ENCODE measurements at places on chromosomes 7 and 10.
A peak's percentile ranks its signal among the peaks of the same experiment; 100 is the strongest.

- DNase-seq, result no peak
Measured at GRCh38 chr10:34574353-34574934, 240.7 kb downstream of the PARD3 start.

GRCh38 chr10:99394256-99394655, 36.2 kb downstream of the GOT1 start:
- no peak for DNase-seq

DNA sequence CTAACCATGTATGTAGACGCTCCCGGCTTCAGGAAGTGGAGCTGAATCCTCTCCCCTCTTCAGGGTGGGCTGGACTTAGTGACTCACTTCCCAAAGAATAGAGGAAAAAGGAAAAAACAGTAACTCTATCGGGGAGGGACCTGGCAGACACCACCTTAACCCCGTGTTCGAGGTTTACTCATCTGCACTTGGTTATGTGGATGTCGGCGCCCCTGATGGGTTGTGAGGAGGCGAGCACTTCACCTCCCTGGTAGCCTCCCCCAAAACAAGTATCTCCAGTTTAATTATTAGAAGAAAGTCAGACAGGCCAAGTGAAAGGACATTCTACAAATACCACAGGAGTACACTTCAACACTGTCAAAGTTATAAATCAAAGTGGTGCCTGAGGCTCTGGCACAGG, 559.7 kb downstream of the TCERG1L start:
- DNase-seq, result no peak

GRCh38 chr10:96230527-96230926, 40.8 kb downstream of the BLNK start:
- DNase-seq, result no peak

DNA sequence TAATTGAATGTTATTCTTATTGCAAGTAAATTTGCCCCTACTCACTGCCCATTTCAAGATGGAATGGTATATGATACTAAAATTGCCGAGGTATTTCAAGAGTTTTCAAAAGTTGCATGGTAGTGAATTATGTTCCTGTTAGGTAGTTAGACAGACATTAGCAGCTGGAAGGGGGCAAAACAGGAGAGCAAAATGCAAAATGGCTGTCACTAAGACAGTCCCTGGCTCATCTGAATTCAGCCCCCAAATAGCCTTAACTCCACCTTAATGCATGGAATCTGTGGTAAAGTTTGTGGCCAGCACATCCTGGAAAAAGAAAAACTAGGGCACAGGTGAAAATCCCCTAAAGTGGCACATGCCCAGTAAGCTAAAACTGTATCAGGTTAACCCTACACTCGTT, 894.9 kb downstream of the NXPH1 start:
- no peak for DNase-seq

- DNase-seq, result no peak
Measured at GRCh38 chr7:137634356-137634755, 212.4 kb downstream of the DGKI start.

GRCh38 chr7:155880721-155881120, 68.5 kb upstream of the SHH start:
- no peak for DNase-seq

DNA sequence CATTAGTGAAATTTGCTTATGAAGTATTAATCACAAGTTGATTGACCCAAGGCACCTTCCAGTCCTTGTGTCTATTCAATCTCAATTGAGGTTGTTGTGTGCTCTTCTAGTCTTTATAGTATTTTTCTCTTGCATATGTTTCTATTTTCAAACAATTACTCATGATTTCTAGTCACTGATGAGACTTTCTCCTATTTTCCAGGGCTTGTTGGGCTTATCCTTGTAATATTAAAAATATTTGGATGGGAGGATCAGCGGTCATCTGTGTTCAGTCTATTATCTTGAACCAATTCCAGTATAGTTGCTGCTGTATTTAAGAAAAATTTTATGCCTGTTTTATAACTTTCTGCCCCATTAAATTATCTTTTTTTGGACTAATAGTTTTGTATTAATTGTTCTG, 154.4 kb downstream of the PTEN start:
- DNase-seq, result no peak

DNA sequence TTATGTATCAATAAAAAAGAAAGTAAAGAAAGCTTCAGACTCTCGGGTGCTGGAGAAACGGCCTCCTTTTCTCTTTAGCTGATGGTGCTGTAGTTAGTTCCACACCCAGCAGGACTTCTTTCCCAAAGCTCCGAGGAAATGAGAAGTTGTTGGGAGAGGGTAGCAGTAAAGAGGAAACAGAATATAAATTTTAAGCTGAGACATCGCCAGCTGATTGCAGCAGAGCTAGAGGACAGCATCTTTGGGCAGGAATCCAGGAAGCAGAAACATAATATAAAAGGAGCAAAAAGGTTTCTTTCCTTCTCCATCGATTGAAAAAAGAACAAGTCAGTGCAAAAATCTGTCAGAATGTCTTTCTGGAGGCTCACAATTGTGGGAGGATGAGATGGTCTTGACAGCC, 616.9 kb upstream of the FOXK1 start:
- DNase-seq, result no peak

DNA sequence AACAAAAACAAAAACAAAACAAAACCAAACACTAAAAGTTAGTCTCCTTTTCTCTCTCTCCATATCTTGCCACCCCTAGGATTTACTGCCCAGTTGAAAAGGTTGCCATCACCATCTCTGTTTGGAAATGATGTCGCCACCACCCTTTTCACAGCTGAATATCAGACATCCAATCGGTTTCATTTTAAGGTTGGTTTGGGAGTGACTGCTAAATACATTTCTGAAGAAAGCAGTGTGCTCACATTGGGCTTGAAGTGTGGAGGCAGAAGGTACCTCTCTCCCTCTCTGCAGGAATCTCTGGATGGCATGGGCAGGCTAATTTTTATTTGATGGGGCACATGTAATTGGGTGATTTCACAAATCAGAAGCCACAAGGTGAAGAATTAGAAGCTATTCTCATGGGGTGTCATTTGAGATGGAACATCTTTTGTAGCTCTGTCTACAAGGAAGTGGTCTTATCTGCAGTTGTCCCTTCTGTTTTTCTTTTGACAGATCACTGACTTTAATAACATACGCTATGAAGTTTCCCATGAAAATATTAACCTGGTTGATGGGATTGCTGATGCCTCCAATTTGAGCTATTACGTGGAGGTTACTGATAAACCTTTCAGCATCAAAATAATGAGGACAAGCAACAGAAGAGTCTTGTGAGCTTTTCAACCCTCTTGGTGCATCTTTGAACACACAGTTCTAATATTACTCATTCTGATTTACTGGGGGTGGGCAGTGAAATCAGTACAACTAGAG, 20.1 kb downstream of the MGAM2 start:
- DNase-seq, result no peak

- DNase-seq, result no peak
Measured at GRCh38 chr10:1540144-1540543, 197.2 kb downstream of the ADARB2 start.

DNA sequence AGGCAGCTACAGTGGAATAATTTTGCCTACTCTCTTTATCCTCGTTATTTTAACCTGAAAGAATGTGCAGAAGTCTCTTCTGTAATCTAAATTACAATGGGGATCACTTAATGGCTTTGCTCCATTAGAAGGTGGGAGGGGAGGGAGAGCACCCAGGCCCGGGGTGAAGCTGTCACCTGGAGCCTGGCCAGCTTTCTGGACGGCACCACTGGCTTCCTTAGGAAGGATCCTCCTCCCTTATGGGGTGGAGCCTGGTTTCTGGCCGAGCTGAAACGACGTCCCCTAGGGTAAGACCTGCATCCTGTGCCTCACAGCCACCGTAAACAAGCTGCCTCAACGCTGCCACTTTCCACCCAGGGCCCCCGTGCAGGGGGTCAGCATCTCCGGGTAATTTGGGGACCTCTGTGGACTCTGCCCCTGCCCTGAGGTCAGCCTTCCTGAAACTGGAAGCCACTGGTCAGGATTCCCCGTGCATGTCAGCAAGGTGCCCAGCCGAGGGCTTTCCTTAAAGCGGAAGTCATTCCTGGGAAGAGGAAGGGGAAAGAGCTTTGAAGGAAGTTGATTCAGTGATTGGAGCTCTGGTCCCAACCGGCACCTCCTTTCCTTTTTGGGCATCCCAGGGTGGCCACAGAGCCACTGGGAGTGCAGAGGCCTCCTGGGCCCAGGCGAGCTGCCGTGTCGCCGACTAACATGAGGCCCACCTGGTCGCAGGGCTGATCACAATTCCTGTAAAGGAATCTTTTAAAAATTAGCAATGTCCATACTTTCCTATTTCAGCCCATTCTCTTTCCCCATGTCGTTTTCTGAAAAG, 569.1 kb downstream of the DNAJB6 start:
- DNase-seq, result peak; percentile 10

DNA sequence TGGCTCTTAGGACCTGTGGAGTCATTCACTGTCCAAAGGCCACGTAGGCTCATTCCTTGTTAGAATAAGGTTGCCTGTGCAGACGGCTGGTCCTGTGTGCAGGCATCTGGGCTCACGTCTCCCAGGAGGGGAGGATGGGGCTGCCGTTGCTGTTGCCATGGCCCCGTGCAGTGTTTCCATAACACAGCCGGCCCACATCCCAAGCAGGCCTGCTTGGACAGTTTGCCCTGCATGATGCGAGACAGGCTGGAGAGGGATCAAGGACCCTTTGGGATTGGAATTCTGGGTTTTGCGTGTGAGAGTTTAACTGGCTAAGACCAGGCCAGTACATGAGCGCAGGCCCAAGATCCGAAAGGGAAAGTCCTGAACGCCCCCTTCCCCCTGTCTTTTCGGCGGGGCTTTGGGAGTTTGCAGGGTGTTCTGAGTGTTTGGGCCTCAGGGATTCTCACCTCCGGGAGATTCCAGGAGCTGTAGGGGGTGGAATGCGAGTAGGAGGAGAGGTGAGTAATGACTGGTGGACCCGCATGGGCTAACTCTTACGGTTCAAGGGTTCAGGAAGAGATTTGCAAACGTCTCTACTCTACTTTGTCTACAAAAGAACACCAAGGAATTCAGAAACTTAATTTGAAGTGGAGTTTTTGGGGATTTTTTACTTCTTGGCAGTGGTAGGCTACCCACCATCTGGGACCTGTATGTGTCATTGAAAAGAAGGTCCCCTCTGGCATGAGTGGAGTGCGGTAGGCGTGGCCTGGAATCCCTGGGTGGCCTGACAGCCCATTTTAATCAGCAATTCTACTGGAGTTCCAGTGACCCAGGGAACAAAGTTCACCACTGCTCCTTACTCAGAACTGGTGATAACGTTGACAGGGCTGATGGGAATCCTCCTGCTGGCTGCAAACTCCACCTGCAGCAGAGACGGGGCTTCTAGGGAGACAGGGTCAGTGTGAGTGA, 125.4 kb downstream of the ITIH5 start:
- no peak for DNase-seq

GRCh38 chr10:27618036-27618615, 114.0 kb downstream of the RAB18 start:
- DNase-seq, result no peak

- DNase-seq, result no peak
Measured at GRCh38 chr7:155401231-155401630, 56.7 kb upstream of the EN2 start.

DNA sequence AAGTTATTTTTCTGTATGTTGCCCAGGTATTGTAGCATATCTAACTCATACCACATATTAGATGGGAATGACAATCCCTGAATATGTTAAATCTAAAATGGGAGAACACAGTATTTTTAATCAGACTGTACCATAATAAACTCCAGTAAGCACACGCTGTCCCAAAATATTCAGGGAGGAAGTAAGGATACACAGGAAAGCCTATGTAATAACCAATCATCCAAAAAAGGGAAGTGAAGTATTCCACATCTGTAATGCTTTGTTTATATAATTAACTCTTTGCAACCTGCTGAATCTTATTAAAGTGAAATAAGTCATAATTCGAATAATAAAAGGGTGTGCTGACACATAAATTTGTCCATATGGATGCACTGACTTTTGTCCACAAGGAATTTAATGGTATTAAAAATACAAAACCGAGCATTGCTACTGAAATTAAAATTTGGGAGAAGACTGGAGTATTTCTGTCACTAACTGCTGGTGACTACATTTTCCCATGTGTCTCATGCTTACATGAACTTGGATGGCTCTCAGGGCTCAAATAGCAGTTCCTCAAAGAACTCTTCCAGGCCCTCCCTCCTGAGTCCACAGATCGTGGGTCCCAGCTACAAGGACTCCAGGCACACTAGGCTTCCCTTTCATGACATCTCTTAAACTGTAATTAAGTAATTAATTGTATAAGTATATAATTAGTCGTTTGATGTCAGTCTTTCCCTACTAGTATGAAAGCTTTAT, 120.6 kb downstream of the NEBL start:
- DNase-seq, result no peak

- no peak for DNase-seq
Measured at GRCh38 chr10:116732573-116732972, 9.8 kb downstream of the HSPA12A start.

- DNase-seq, result no peak
Measured at GRCh38 chr7:100629117-100629716, 12.1 kb downstream of the TFR2 start.

GRCh38 chr10:5068274-5068984, 25.8 kb upstream of the AKR1C3 start:
- no peak for DNase-seq

DNA sequence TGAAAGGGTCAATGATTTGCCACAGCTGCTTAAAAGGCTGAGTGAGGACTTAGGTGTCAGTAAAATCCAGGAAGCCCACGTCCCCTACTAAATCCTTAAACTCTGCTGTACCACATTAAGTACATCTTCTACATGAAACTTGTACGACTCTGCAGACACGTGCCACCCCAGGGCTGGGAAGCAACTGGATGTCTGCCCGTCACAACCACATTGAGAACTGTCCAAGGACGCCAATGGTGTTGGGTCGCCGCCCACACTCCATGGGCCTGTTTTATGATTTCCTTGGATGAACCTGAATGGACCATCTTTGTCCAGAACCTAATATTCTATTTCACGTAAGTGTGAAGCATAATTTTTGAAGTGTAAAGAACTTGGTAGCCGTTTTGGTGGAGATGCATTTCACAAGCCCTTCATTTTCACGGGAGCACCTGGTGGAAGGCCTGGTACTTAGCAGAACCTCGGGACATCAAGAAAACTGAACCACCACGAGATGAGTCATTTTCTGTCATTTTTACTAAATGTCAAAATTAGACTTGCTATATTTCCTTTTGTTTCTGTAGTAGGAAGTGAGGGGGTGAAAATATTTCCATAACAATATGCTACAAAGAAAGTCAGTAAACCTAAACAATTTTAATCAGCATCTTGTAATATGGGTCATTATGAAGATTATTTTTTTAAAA, 134.9 kb downstream of the SFMBT2 start:
- DNase-seq, result no peak

DNA sequence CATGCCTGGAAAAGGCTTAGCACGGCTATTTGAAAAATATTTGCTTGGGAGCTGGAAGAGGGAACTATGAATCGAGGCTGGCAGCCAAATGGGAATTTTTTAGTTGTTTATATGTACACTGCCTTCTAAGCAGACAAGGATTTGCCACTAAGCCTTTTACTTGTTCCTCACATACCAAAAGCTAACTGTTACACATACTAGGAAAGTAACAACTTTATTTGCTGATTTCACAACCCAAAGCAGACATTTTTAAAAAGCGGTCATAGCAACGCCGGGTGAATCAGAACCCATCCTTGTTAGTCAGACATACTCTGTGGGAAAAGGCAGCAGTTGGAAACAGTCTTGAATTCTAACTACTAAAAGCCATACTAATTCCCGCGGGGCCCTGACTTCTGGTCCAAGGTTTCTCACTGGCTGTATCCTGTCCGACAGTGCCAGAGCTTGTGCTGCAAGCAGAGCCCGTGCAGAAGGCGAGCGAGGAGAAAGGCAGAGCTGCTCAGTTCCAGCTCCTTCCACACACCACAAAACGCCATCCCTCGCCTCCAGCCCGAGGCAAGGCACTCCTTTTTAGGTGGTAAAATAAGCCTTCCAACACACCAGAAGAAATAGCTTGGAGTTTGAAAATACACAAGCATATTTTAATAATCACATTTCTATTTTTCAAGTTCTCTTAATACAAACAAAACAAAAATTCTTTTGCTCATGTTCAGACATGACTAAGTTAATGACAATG, 89.2 kb downstream of the RNF216 start:
- no peak for DNase-seq
